ENCODE measurements at places on chromosomes 13 and 19. TPM values are rescaled to one million over a fixed set of nuclear protein-coding genes. Genes with fewer than 3 reads are reported as not detected.

ENOX1 gene
- 3.5 TPM for total RNA-seq

DNA sequence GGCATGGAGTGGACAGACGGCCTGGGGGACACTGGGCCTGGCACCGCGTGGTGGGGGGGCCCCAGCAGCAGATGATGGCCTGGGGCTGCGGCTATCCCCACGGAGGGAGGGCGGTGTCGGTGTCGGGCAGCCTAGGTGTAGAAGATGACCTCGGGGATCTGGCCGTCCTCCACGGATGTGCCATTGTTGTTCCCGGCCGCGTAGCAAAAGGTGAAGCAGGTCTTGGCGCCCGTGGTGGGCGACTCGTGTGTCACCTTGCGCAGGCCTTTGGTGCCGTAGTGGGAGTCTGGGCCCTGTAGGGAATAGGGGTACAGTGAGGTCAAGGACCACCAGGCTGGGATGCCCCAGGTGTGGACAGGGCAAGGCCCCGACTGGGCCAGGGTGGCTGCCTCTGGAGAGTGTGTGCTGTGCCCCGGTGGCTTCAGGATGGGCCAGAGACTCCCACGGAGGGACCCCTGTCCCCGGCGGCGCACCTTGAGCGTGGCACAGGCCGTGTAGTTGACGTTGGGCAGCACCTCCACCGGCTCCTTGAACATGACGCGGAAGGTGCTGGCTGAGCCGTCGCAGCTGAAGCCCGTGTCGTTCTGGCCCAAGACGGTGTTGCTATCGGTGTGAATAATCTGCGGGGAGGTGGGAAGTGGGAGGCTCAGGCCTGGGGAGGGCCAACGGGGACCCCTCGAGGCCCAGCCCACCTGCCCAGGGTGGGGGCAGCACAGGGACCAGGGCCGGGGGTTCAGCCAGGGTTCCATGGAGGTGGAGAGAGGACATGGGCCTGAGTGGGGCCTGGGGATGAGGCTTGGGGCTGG, 29.0 kb downstream of the BTBD2 start:
- no peak for DNase-seq
- H3K4me1 ChIP-seq = no peaks in the 10 kb centered on the region
- peaks cover 57% of the 10 kb centered on the region for H3K36me3 ChIP-seq
- H3K27ac ChIP-seq = no peak overlapping the region

DNA sequence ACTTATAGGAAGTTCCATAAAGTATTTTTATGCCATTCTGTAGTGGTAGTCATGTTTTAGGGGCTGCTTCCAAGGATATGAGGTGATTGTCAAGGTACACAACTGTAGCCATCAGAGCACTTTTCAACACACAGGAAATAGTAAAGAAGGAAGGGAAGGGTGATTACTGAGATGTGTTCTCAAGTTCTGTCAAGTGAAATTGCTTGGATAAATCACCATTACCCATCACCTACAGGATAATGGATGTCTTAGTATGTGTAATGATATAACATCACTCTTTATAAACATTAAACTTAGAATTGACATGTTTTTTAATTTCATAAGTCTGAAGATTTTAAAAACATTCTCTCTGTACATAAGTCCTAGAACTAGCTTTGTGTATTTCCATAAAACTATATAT, 487.9 kb downstream of the DCT start:
- H3K27me3 ChIP-seq = no peaks in the 10 kb centered on the region
- no peaks in the 10 kb centered on the region for H3K36me3 ChIP-seq
- DNase-seq = no peak
- no peak overlapping the region for H3K4me3 ChIP-seq
- no peaks in the 10 kb centered on the region for H3K4me1 ChIP-seq

- no peak for DNase-seq
- H3K4me1 ChIP-seq = no peaks in the 10 kb centered on the region
- H3K27ac ChIP-seq = no peak overlapping the region
- no peaks in the 10 kb centered on the region for H3K36me3 ChIP-seq
- no peak overlapping the region for H3K4me3 ChIP-seq
Measured at GRCh38 chr19:38784224-38784623, 4.8 kb upstream of the LGALS7B start.

Data from gastrocnemius medialis (tissue), 4 donors.